ENCODE measurements at places on chromosomes 3 and 15.

DNA sequence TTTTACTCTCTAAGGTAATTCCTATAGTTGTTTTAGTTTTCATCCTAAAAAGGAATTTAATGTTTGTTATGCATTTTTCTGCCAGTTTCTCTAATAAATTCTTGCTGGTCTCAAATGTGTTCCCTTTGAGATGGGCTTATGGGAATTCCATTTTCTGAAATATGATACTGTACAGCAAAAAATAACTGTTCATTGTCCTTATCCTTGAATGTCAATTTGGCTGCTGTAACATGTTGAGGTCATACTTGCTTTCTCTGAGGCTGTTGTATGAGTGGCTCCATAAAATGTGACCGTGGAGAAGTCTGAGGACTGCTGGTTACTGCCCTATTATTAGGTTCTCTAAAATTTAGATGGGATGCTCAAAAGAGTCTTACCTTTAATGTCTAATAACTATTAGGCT is 266.5 kb downstream of the ADAMTS17 start:
- DNase-seq, result no peak

- DNase-seq, result no peak
Observed at GRCh38 chr3:143123353-143123984, 3.9 kb downstream of the CHST2 start.

- DNase-seq, result no peak
Observed at GRCh38 chr3:175272392-175272791, 413.3 kb downstream of the NAALADL2 start.

- peak; percentile 3 for DNase-seq
Observed at GRCh38 chr3:39668420-39668819, 141.0 kb upstream of the MYRIP start.

- no peak for DNase-seq
Observed at GRCh38 chr3:65550137-65550536, 488.6 kb downstream of the MAGI1 start.

DNA sequence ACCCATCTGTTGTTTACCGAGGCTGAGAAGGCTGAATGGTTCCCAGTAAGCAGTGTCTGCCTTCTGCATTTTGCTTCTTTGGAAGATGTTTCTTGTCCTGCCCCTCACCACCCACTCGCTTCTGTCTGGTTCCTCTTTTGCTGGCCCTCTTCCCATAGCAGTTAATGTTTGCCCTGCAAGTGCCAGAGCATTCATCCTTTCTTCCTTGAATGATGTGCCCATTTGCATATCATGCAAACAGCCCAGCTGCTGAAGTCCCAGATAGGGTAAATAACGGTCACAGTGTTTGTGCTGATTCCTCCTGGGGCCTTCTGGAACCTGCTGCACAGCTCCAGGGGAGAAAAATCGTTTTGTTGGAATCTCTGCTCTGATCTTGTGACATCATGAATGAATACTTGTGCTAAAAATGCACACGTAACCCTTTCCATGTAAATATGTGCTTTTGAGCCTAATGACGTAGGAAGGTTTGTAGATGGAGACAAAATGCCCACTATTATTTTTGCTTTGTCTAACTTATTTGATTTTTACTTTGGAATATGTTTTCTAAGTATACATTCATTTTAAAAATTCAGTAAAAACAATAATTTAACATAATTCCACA is 381.0 kb downstream of the SOX2 start:
- no peak for DNase-seq

Data from stimulated activated CD4-positive, alpha-beta T cell treated with anti-CD3 and anti-CD28 coated beads, Interleukin-15, amount 100 ng/mL, for 24 hours (primary cell).